ENCODE measurements at places on chromosomes 1 and 21.

GRCh38 chr1:110114784-110115183 is 2.5 kb downstream of the UBL4B start:
- DNase-seq, result no peak

DNA sequence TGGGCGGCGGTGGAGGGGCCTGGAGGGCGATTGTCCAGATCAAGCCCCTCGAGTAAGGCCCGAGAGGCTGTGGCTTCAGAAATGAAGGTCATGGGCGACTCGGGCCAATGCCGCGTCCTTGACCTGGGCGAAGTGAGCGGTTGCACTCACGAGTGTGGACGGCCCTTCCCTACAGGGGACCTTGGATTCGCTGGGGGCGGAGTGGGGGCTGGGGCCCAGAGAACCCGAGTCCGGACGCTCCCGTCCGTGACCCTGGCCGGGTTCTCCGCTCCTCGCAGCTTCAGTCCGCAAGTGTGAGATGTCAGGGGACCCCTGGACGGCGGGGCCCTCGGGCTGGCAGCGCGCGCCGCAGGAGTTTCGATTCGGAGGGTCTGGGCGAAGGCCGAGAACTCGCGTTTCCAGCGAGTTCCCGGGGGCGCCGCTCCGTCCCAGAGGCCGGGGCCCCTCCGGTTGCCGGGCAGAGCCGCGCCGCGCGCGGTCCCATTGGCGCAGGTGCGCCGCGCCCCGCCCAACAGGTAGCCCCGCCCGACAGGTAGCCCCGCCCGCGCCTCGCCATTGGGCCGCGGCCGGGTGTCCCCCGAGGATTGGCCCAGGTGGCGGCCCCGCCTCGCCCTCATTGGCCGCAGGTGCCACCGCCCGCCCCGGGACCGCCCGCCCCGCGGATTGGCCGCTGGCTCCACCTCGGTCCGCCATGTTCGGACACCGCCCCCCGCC is at the start of gene PRKCZ:
PRKCZ (plus strand) TSS at position 694 of the 714 bp plus-strand sequence. CDS start 220 bp downstream, outside the sequence.
- DNase-seq, result no peak

GRCh38 chr1:183656355-183656754 is 3.2 kb upstream of the APOBEC4 start:
- DNase-seq, result no peak

- no peak for DNase-seq
Measured at GRCh38 chr21:45390121-45390751, 14.7 kb upstream of the COL18A1 start.

DNA sequence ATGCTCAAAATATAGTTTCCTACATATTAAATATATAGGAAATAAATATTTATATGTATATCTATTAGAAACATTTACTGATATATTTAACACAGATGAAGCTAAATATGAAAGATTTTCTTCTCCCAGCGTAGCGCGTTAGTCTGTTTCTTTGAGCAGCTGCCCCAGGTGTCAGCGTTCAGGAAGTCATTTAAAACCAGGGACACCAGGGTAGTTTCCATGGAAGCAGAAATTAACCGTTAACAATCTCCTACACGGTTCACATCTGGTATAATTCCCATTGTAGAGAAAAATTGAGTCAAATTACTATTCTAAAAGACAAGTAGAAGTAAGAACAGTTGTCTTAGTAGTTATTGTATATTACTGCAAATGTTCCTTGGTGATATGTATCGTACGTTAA is 1443.7 kb downstream of the MRPL39 start:
- no peak for DNase-seq

DNA sequence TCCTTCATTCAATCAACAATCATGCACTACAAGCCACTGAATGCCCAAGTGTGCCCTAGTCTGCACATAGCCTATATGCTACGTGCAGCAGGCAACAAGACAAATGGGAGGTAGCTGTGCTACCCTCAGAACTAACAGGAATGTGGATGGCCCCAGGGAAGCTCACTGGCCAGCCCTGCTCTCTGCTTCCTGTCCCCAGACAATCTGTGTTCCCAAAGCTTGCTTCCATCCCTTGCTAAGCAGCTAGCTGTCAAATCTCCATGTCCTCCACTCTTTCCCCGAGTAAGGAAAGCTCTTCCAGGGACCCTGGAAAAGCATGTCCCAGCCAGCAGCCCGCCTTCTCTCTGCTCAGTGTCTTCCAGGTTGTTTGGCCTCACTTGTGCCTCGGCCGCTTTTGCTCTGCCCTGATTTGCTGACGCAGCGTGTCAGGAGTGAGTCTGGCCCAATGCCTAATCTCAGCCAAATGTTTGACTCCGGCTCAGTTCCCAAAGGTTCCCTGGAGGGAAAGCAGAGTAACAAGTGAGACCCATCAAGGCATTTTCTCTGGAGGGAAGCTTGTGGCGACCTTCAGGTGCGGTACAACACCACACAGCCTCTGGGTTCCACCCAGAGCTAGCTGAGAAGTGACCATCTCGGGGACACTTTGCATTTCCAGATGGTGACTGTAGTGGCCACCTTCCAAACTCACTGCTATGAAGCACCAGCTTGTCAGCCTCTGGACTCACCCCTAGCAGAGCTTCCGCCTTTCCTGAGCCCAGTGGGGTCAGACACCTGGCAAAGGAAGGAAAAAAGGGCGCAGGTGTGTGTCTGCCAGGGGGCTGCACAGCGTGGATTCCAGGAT is 243.4 kb downstream of the RHOU start:
- no peak for DNase-seq

GRCh38 chr1:86259390-86259789 is 102.8 kb upstream of the COL24A1 start:
- DNase-seq, result no peak

DNA sequence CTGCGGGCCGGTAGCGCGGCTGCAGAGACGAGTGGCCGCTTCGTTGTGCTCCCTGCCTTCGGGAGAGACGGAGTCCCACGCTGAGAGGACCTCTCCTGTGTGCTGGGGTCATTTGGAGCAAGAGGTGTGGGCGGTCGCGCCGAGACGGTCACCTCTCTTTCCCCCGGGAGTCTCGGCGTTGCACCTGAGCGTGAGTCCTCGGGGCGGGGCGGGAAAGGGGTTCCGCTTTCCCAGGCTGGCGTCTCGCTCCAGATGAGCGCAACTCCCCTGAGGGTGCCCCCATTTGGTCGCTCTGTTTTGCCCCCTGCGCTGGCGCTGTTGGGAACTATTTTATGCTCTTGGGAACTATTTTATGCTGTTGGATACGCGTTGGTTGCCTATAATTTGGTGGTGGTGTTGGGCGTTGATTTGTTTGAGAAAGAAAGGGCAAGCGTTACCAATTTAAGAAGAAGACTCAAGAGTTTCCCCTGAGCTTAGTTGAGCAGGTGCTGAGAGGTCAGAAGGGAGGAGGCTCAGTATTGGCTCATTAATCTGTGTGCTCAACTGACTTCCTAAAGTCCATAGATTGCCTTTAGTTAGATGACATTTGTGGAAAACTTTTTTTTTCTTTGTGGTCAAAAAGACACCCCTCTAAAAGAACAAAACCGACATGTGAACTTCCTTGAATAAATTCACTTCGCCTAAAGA is 683 bp downstream of the LRRC8B start:
- no peak for DNase-seq

GRCh38 chr1:106465666-106466065 is 590.8 kb upstream of the PRMT6 start:
- no peak for DNase-seq

- no peak for DNase-seq
Measured at GRCh38 chr1:115828101-115829022, 12.6 kb downstream of the NHLH2 start.

DNA sequence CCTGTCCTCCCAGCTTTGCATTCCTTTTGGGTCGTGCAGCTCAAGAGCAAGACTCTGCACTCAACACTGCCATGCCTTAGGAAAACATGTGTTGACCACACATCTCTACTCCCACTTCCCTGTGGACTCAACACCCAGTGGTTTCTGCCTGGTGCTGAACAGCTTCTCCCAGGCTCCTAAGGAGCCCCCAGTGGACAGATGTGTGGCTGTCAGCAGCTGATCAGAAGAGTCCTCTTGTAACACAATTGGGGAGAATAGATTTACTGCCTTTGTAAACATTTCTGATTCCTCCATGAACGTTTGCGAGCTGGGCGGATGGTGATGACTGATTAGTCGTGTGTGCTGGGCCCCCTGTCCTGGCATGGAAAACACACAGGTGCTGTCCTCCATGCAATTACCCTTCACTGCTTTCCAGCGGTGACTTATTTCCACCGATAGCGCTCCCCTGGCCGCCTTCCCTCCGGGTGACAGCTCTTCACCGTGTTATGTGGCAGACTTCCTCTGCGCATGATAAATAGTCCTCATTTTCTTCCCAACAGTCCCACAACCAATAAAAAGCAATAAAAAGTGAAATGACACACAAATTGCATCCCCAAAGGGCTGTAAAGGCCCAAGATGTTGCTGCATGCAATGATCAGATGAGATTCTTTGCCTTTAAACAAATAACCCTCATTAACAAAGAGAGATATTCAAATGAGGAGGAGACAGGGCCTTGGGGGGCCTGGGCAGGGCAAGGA is 249.4 kb upstream of the AJAP1 start:
- no peak for DNase-seq

DNA sequence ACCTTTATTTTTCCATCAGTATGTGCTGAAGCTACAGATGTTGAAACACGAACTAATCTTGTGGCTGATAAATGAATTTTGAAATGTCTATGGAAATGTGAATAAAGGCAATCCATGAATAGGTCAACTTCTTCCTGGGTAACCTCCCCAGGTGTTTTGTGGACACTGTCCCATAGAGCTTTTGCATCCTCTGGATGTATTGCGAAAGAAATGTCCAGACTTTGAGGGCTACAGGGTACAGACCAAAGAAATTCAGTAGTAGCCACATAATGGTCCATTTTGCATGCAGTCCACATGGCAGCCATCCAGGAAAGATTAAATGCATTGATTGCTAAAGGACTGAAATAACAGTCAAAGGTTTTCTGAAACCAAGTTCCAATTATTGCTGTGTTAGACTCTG is 21.5 kb upstream of the DARS2 start:
- DNase-seq, result no peak

All from AG04449 (cell line).